Amniotic epithelial cell (primary cell): ENCODE measurements at places on chromosomes 2 and 18.

DNA sequence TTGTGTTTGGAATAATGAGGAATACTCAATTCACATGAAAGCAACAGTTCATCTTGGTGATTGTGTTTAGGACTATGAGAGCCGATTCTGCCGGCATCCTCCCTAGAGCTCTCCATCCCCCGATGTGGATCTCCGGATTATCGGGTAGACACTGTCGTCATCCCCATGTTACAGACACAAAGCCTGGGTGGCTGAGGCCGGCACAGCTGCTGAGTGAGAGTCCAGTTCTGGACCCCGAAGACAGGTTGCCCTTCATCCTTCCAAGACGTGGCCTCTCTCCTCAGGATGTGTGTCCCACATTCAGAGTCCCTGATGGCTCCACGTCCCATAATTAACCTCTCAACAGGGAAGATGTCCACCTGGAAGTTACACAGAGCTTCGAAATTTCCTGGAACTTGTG lies 129.3 kb downstream of the HDAC4 start:
- DNase-seq = no peak

- no peak for DNase-seq
Measured at GRCh38 chr18:11872479-11873136, 21.4 kb downstream of the CHMP1B start.

GRCh38 chr2:39146630-39147029 lies 25.8 kb upstream of the SOS1 start:
- DNase-seq = no peak

GRCh38 chr2:218679119-218679518 lies 7.2 kb downstream of the STK36 start:
- DNase-seq = no peak

DNA sequence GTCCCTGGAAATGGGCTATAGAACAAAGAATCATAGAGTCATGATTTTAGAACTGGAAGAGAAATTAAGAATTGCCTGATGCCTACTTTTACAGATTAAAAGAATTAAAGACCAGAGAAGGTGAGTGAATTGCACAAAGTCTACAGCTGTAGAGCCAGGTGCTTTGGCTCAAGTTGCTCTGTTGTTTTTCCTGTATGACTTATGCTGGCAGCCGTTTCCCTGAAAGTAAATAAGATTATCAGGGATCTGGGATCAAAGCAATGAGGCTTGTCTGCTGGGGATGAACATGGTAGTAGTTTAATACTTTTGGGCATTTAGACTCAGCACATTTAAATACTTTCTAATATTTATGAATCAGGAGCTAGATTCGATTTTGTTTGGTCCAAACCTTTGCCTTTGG lies 166.9 kb downstream of the PRPF40A start:
- no peak for DNase-seq

GRCh38 chr2:135948642-135949355 lies 36.6 kb downstream of the DARS1 start:
- peak; percentile 81 for DNase-seq

DNA sequence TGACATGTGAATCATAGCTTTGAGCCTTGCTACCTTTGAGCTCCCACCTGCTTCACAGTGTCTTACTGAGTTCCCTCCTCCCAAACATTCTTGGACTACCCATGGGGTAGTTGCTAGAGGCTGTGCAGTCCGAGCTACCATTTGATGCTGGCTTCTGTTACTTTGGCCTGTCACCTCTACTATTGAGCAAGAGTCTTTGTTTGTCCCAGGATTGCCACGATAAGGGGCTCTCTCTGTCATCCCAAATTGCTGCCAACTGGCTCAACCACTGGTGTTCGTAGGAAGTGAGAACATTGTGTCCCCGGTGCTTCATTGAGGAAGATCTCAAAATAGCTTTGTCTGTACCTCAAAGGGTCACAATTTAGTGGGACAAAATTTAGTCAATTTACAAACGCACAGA lies 59.1 kb upstream of the PAX8 start:
- no peak for DNase-seq

DNA sequence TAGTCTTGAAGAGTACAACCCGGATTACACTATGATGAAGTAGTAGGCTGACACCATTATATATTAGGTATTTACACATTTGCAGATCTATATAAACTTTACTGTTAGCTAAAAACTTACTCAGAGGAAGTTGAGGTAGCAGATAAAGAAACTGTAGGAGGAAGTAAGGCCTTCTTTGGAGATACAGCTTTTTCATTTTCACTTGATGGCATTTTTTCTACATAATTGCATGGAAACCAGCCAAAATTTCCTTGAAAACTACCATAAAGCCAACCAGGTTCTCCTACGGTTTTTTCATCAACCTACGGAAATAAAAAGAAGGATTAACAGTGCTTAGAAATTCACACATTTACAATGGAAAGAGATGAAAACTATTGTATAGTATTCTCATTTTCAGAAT lies 86.6 kb downstream of the FAM228A start:
- DNase-seq = no peak

- DNase-seq = no peak
Measured at GRCh38 chr18:39225373-39225772, 1659.8 kb upstream of the CELF4 start.

DNA sequence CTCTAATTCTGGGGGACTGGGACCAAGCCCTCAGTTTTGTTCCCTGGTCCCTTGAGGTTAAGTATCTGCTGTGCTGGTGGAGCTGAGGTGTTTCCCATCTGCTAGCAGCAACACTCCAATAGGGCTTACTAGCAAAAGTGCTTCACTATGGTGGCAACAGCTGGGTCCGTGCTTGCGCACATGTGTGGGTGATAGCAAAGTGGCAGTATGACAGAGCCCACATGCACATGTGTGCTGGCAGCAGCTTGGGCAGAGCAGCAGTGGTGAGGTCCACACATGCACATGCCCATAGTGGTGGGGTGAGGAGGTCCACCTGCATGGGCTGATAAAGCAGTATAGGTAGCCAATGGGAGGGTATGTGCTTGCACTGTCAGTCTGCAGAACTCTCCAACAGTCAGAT lies 1723.7 kb downstream of the SUCLG1 start:
- DNase-seq = no peak

DNA sequence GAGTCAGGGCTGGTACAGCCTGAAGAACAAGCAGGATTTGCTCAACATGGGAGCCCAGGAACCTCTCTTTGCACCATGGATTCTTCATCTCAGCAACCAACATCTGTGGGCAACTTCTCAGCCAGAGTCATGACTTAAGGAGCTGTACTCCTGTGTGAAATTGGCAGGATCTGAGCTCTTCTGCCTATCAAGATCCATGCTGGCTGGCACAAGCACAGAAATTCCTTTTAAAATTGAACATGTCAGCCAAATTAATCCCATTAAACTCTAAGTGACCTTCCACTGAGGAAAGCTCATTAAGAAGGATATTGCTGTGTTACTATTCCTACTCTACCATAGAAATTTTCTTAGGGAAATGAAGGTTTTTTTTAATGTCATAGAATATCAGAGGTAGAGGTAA lies 110.5 kb upstream of the SCG2 start:
- no peak for DNase-seq

GRCh38 chr2:216758256-216759155 lies 63.2 kb upstream of the IGFBP5 start:
- DNase-seq = no peak

GRCh38 chr18:54873884-54874255 lies 45.6 kb downstream of the RAB27B start:
- DNase-seq = no peak

GRCh38 chr2:110791435-110791834 lies 59.1 kb downstream of the ACOXL start:
- no peak for DNase-seq

DNA sequence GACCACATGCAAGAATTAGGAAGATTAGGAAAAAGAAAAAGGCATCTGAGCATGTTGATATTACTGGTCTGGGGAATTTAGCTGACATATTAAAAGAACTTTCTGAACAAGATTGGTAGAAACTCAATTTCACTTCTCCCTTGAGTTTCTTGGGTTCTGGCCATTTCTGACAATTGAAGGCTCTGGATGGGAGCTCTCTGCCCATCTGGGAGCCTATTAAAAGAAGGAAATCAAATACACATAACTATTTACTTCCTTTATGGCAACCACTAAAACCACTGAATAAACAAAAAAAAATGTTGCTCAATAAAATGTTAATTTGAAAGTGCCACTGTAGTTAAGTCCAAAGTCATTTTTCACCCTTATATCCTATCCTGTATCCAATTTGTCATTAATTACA lies 216.8 kb upstream of the HNMT start:
- DNase-seq = no peak

- DNase-seq = no peak
Measured at GRCh38 chr18:27579364-27579763, 394.3 kb upstream of the CHST9 start.

DNA sequence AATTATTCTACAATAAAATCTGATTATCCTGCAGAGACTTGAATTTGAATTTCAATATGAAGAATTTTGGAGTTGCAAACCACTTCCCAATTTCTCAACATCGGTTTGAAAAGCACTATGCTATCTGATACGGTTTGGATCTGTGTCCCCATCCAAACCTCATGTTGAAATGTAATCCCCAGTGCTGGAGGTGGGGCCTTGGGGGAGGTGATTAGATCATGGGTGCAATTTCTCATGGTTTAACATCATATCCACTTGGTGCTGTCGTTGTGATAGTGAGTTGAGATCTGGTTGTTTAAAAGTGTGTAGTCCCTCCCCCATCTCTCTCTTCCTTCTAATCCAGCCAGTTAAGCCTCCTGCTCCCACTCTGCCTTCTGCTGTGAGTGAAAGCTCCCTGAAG lies 205.7 kb downstream of the NBAS start:
- DNase-seq = peak; percentile 14

DNA sequence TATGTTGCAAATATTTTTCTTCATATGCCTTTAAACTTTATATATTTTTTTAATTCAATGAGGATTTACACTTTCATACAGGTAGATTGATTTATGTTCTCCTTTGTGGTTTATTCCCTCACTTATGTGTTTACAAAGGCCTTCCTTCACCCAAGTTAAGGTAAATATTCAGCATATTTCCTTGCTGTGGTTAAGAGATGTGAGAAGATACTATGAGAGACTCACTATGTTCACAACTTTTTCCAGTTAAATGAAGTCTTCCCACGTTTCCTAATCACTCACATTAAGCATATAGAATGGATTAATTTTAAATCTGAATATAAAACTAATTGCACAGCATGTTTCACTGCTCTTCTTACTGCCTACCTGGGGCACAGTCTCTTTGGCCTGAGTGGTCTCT lies 597 bp downstream of the PECR start:
- no peak for DNase-seq

DNA sequence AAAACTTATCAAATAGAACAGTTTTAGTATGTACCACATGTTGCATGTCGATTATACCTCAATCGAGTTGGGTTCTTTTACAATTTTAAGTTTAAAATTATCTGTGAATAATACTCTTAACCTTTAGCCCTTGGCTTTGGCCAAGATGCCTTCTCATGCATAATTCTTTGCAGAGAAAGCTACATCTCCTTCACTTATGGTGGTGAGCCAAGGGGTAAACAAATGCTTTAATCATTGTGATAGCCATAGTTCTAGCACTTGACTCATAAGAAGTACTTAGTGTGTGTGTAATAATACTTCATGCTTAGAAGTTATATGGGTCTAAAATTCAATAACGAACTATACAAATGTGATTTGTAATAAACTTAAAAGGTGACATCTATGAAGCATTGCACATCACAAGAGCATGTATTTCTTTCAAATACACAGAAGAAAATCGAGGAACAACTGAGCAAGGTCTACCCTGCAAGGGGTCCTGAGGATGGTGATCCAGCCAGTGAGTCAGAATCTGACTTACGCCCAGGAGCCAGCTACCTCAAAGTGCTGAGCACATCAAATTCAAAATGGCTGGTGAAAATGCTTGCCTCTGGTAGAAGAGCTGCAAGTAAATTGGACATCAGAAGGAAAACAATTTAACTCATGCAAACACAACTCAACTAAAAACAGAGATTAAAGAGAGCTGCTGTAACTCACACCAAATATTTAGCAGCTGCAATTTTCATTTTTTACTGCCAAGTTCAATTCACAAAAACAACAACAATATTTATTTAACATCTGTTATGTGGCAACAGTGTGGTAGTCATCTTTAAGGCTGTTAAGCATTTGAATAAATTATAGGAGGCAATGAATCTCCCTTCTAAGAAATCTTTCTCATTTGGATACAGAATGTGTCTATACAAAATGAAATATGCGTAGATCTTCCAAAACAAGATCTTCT lies 23.8 kb upstream of the TTC39C start:
- DNase-seq = no peak

GRCh38 chr2:73088703-73089102 lies 17.2 kb upstream of the SFXN5 start:
- no peak for DNase-seq
